ENCODE measurements at places on chromosomes 5 and 9.

DNA sequence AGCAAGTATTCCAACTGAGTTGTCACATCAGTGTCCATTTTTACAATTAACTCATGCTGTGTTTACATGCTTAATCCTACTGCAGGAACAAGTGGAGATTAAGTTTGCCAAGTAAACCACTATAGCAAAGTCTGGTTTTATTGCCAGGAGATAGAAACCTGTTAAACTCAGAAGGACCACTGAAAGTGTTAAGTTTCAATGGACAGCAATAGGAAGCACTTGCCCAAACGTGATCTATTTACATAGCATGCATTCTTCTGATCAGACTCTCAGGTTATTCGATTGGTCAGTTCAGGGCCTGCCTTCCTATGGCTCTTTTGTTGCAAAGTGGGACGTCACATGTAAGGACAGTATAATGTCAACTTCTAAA is 28.0 kb upstream of the IFNK start:
- DNase-seq: no peak

- DNase-seq: no peak
Observed at GRCh38 chr5:161396171-161396570, 150.4 kb downstream of the GABRB2 start.

DNA sequence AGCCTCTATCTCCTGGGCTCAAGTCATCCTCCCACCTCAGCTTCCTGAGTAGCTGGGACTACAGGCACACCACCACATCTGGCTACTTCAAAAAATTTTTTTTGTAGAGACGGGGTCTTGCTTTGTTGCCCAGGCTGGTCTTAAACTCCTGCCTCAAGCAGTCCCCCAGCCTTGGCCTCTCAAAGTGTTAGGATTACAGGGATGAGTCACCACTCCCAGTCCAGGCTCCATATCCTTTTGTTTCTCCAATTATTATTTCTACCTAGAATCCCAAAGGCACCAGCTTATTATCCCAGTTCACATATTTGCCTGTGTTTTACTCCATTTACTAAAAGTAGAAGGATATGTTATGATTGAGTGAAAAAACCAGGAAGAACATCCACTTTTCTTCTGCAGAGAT is 84.9 kb downstream of the TEK start:
- DNase-seq: no peak

DNA sequence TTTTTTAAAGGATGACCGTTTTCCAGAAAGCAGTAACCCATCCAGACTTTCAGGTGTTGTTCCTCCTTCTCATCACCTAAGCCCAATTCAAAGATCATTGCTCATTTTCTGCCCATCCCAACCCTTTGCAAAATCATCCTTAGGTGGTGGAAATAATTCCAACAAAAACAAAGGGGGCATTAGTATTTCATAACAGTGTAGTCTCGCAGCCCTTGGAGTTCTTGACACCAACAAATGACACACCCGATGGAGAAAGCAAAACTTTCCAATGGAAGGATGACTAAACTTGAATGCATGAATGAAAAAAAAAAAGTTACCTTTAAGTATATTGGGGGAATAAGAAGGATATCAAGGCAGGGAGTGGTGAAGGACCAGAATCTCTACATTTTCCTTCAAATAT is 117.0 kb downstream of the PAPPA start:
- DNase-seq: no peak

- no peak for DNase-seq
Observed at GRCh38 chr9:119559056-119559455, 189.8 kb upstream of the BRINP1 start.

DNA sequence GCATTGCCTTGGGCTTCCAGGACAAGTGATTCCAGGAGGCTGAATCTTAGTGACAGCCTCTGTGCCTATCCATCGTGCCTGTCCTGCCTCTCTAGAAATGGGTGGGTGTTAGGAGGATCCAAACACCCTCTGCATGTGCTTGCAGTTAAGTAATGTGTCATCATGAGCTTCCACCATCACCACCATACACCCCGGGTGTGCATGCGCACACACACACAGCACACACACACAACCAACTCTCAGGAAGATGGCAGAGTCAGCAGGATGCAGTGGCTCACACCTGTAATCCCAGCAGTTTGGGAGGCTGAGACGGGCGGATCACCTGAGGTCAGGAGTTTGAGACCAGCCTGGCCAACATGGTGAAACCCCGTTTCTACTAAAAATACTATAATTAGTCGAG is 22.8 kb upstream of the CERCAM start:
- no peak for DNase-seq

GRCh38 chr5:43006424-43007202 is 33.5 kb downstream of the ANXA2R start:
- DNase-seq: no peak

DNA sequence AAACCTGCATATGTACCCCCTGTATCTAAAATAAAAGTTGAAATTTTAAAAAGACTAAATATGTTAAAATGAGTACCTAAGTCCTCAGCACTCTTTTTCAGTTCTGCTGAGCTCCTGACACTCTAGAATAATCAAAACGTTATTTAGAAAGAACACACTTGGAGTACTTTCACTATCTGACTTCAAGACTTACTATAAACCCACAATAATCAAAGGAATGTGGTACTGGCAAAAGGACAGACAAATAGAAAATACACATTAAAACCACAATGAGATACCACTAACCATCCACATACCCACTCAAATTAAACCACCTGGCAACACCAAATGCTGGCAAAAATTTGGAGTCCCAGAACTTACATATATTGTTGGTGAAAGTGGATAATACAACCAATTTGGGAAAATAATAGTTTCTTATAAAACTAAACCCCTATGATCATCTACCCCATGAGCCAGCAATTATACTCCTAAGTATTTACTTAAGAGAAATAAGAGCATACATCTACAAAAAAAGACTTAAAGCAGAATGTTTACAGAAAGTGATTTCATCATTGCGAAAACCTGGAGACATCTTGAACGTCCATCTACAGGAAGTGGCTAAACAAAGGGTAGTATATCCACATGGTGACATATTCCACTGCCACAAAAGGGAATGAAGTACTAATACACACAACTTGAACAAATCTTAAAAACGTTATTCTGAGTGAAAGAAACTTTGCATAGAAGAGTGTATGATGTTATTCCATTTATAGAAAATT is 12.8 kb upstream of the PRSS3 start:
- DNase-seq: no peak

DNA sequence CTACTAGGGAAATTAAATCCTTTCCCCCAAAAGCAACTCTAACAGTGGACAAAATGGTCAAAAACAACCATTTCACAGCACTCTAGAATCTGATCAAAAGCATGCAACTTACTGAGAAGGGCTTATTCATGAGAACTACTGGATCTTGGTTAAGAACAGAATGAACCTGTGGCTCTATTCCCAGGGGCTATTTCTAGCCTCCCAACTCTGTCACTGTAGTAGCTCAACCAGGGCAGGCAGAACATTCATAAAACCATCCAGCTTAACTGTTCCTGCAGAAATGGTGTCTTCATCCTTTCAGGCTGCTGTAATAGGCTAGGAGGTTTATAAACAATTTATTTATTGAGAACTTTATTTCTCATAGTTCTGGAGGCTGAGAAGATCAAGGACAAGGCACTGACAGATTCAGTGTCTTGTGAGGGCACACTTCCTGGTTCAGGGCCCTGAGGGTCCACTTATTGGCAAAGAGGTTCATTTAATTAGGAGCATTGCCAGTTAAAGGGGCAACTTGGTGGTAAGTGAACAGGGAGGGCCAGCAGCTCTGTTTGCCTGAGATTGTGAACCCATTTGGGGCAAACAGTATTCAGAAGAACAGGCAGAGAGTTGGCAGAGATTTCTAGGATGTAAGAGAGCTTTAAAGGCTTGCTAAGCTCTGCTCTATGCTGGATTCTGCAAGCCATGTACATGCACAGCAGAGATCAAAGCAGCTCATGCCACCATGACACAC is 238.5 kb upstream of the FBXL7 start:
- no peak for DNase-seq
